Colonic mucosa (tissue), 4 donors: ENCODE measurements at places on chromosomes 13 and 19. TPM values are rescaled to one million over a fixed set of nuclear protein-coding genes. Genes with fewer than 3 reads are reported as not detected.

DNA sequence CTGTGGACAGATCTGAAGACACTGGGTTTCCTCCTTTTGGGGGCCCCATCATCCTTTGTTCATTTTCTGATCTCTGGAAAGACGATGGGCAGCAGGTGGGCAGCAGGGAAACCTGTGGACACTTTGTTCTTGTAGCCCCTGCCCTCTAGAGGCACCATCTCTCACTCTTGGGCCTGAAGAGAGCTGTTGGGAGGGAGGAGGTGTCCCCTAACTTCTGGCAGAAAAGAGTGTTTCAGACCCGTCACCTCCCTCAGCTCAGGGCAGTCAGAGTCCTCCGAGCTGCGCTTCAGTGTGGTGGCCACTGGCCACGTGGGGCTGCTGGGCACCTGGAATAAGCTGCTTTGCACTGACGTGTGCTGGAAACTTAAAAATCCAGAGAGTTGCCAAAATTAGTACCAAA lies 26.9 kb upstream of the RNF17 start:
- no peak for DNase-seq

DNA sequence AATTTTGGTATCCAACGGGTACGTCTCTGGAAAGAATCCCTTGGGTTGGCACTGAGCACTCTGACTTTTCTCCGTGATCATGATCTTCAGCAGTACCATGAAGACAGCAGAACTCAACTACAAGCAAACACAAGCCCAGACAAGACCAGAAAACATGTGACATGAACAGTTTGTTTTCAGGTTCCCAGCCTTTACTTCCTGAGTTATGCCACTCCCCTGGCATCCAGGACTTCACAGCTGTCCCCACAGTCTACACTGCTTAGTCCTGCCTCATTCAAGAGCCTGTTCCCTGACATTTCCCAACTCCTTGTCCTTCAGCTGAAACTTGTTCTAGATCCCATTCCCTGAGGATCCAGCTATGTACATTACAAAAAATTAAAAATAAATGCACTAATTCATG lies 4.9 kb upstream of the N4BP2L1 start:
- DNase-seq, result no peak

DNA sequence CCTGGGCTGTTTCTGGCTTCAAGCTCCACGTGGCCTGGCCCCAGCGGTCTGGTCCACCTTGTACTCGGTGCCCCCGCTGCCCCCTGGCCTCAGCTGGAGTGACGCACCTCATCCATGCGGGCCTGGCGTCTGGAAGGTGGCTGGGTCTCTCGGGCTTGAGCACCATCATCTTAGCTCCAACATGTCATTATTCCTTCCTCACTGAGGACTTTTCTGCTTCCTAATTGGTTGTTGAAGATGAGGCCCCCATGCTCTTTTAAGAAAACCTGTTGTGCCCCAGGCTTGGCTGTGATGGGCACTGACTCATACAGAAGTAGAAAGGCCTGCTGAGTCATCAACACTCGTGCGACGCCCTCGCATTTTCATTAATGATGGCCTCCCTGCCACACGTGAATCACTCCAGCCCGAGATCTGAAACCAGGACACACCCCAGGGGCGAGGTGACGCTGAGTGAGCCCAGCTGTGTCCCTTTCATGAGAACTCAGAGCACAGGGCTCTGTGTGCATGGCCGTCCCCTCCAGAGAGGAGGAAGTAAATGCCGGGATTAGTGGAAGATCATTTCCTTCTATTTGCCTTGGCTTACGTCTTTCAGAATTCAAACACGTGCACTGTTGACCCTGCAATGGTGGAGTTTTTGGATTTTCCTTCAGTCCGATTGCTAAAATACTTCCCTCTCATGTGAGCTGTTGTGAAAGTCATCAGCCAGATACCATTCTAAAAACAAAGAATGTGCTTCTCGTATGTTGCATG lies 14.0 kb upstream of the GJA3 start:
- DNase-seq, result peak; percentile 70

- no peak for DNase-seq
Observed at GRCh38 chr19:2679439-2679838, 23.1 kb downstream of the GNG7 start.

GRCh38 chr13:35850569-35850968 lies 280.6 kb downstream of the DCLK1 start:
- DNase-seq, result no peak

GRCh38 chr13:64510747-64511146 lies 2719.4 kb downstream of the PCDH9 start:
- DNase-seq, result no peak

DNA sequence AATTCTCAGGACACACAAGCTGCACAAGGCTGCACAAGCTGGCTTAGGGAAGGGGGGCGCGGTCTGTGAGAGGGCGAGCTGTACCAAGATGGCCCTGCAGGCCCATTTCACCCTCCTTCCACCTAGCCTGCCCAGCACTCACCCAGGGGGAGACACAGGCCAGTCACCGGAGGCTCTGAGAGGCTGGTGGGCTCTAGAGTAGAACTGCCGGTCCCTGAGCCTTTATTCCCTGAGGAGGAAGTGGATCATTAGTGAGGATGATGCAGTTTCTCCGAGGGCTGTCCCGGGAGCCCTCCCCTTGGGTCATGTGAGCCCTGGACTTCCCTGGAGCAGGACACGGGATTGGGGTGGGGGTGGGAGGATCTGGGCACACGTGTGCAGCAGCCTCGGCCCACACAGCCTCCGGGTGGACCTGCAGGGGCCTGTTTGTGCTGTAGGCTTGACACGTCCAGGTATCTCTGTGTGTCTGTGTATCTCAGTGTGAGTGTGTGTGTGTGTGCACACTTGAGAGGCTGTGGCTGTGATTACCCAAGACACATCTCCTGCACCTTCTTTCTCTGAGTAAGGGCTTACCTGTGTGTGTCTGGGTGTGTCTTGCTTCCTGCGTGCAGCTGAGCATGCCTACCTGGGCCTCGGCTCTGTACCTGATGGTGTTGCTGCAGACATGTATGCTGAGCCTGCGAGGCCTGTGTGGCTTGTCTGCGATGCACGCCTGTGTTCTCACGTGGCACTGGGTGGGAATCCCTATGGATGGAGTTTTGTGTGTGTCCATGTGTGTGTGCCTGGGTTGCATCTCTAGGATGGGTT lies at the start of gene ACP5:
Gene ACP5, minus strand, starts transcription at position 195 of the 807 bp plus-strand sequence. CDS start 328 bp downstream, outside the sequence.
- DNase-seq, result no peak

GRCh38 chr19:32914879-32915660 lies 45.5 kb upstream of the SLC7A9 start:
- DNase-seq, result no peak

DNA sequence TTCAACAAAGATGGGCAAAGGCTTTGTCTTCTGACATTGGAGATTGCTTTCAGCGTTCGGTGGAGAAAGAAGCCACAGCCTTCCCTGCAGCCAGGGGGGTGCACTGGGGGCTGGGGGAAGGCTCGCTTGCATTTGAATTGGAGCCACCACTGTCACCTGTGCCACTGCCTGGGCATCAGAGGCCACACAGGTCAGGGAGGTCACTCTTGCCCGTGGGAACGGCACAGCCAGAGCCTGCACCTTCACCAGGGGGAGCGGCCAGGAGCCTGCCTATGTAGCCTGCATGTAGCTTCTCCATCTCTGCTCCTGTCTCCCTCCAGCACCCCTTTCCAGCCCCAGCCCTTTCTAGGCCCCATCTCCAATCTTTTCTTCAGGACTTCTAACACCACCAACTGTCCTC lies 43.7 kb upstream of the KCTD15 start:
- no peak for DNase-seq

DNA sequence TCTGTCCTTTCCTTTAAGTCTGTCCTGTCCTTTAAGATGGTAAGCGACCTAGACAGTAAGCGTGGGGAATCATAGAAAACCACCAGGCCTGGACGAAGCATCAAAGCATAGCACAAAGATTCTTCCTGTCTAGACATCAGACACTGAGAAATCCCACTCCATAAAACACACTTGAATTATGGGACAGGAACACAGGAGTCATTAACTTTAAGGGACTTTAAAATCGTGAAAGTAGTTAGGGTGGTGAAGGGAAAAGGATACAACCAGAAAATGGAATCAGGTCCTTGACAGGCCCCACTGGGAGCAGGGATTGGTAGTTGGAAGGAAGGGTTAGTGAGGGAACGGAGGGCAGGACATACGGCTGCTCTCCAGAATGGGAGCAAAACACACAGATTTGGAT lies 31.6 kb upstream of the C1QTNF9 start:
- no peak for DNase-seq

DNA sequence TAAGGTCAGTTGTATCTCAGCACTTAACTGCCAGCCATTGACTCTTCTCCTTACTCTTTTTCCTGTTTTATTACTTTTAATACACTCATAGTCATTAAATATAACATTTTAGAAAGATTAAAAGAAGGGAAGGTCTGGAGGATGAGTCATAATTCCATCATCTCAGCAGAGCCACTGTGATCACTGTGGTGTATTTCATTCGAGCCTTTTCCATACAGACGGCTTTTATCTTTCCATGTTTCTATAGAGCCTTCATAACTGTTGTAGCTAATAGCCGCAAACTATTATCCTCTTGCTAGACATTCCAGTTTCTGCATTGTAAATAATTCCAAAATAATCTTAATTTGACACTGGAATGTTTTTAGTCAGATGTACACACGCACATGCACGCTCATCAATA lies 4.7 kb upstream of the FLT1 start:
- DNase-seq, result no peak

- no peak for DNase-seq
Observed at GRCh38 chr13:94557684-94558235, 38.2 kb downstream of the TGDS start.

- DNase-seq, result peak; percentile 74
Observed at GRCh38 chr19:40217027-40217810, 965 bp downstream of the TTC9B start.

- DNase-seq, result no peak
Observed at GRCh38 chr19:5588441-5588840, 20.7 kb upstream of the TINCR start.

DNA sequence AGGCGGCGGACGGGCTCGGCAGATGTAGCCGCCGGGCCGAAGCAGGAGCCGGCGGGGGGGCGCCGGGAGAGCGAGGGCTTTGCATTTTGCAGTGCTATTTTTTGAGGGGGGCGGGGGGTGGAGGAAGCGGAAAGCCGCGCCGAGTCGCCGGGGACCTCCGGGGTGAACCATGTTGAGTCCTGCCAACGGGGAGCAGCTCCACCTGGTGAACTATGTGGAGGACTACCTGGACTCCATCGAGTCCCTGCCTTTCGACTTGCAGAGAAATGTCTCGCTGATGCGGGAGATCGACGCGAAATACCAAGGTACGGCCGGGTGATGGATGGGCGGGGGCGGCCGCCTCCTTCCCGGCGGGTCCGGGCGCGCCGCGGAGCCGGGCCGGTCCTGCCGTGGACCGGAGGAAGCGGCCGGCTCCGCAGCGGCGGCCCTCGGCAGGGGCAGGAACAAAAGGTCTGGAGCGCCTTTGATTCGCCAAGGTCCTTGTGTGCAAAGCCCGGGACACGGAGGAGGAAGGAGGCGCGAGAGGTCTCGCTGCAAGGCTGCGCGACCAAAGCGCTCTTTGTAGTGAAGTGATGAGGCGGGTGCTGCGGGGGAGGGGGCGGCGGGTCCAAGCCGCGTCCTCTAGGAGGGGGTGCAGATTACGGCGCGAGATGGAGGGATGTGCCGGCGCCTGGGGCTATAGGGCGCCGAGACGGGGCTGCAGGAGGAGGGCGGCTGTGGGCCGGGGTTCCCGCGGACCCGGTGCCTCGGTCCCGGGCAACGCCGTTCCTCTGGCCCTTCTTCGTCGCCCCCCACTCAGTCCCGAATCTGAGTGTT lies 689 bp downstream of the ING1 start:
- DNase-seq, result peak; percentile 63

DNA sequence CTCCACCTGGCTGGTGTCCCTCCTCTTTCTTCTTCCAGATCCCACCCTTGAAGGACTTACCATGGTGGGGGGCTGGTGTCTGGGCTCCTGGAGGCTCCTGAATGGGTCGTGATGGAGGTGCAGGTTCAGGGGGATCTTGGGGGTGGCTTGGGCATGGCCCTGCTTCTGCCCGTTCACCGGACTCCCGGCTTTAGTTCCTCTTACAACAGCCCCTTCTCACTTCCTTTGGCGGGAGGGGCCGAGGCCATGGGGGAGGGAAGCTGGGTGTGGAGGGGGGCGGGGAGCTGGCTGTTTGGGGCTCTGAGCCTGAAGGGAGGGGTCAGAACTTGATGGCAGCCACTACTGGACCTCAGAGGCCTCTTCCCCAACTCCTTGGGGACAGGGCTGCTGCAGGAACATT lies at the start of gene MYO1F:
Gene MYO1F, minus strand, starts transcription at position 196 of the 400 bp plus-strand sequence. Its CDS starts 133 bp downstream, at position 63.
- DNase-seq, result peak; percentile 53

- DNase-seq, result no peak
Observed at GRCh38 chr13:106155411-106155810, 380.1 kb downstream of the EFNB2 start.

DNA sequence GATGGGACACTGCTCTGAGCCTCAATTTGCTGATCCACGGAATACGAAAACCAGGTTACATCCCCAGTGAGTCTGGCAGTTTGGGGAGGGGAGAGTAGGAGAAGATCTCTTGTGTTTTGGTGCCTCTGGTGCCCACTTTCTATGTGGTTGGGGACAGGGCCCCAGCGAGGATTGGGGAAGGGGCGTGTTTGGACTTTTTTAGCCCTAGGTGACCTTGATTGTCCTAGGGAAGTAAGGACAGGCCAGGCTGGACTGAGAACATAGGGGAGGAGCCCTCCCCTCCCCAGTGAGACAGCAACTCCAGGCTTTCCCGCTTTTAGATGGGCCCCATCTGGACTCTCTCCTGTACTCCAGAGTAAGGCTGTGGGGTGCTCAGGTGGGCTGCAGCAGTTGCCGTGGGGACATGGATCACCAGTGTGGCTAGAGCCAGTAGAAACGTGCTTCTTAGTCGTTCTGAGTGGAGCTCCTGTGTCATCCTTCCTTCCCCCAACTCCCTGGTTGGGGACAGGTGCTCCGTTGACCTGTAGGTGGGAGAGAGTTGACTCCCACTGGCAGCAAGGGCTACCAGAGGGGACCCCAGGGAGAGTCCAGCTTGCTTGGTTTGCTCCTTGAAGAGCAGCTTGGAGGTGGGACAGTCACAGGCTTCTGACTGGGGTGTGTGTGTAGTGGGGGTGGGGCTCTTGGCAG lies 4.3 kb downstream of the EGLN2 start:
- no peak for DNase-seq

DNA sequence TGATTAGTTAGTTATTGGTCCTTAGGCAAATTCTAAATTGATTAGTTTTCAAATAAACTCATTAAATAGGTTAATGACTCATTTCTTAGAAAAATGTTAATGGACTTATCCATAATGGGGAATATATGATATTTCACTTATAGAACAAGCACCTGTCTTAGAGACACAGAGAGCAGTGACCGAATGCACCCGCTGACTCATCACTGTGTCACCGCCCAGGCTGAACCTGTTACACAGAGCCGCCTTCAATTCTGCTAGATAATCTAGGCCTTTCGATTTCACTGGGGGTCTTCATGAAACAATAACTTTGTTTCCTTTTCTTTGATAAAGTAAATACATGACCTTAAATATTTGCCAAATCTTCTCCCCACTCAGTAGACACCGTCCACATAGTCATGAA lies 13.1 kb downstream of the IRS2 start:
- no peak for DNase-seq

- no peak for DNase-seq
Observed at GRCh38 chr19:32673573-32673972, 1.4 kb downstream of the ANKRD27 start.

CACNG6 gene
- total RNA-seq, result not detected

CRLF1 gene
- total RNA-seq, result 1.6 TPM

CBY2 gene
- total RNA-seq, result not detected

USHBP1 gene
- 1.3 TPM for total RNA-seq
